PC-9 (cell line): ENCODE measurements at places on chromosomes 1 and 21. TPM values are rescaled to one million over a fixed set of nuclear protein-coding genes. Genes with fewer than 3 reads are reported as not detected.

DNA sequence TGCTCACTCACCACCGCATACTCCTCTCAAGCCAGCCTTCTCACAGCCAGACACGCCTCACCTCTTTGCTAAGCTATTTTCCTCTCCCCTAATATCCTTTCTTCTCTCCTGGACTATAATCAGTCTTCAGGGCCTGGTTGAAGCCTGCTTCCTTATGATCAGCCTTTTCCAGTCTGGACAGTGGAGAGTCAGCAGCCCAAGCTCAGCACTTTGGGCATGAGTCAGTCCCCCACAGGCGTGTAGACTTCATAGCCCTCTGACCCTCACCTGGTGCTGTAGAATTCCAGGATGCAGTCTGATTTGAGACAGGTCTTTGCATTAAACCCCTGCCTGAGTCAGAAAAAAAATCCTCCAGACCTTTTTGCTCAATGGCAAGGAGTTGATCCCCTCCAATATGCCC lies 2.5 kb downstream of the HPCAL4 start:
- no peak overlapping the region for H3K27ac ChIP-seq
- peaks cover 3% of the 10 kb centered on the region; the same call in 1 of the 2 replicates for H3K27me3 ChIP-seq
- no peak overlapping the region for H3K4me3 ChIP-seq
- peaks cover 15% of the 10 kb centered on the region for H3K4me1 ChIP-seq
- no peaks in the 10 kb centered on the region for H3K36me3 ChIP-seq

The NOS1AP gene
- 9.2 and 9.9 TPM in 2 replicates for total RNA-seq

- no peaks in the 10 kb centered on the region for H3K36me3 ChIP-seq
- H3K4me3 ChIP-seq = no peak overlapping the region
- no peak for DNase-seq
These were observed 12.6 kb downstream of the ZYG11B start for GRCh38 chr1:52738893-52739292.

GRCh38 chr1:203536575-203536974 lies 42.6 kb downstream of the OPTC start:
- peak overlapping the region; percentile 93 for H3K27ac ChIP-seq
- H3K4me1 ChIP-seq = peaks cover 69% of the 10 kb centered on the region
- H3K27me3 ChIP-seq = no peaks in the 10 kb centered on the region
- no peaks in the 10 kb centered on the region for H3K36me3 ChIP-seq
- peak overlapping the region; percentile 17; the same call in 1 of the 2 replicates for H3K4me3 ChIP-seq

DNA sequence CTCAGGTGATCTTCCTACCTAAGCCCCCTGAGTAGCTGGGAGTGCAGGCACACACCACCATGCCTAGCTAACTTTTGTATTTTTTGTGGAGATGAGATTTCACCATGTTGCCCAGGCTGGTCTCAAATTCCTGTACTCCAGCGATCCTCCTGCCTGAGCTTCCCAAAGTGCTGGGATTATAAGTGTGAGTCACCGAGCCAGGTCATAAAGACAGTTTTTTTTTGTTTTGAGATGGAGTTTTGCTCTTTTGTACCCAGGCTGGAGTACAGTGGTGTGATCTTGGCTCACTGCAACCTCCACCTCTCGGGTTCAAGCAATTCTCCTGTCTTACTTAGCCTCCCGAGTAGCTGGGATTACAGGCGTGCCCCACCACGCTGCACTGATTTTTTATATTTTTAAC lies 42.1 kb downstream of the KIF1B start:
- no peaks in the 10 kb centered on the region for H3K27me3 ChIP-seq
- H3K4me1 ChIP-seq = no peaks in the 10 kb centered on the region
- no peak for DNase-seq
- no peak overlapping the region for H3K27ac ChIP-seq

- no peak for DNase-seq
- H3K36me3 ChIP-seq = no peaks in the 10 kb centered on the region
- H3K27me3 ChIP-seq = no peaks in the 10 kb centered on the region
- no peak overlapping the region for H3K4me3 ChIP-seq
- H3K4me1 ChIP-seq = peaks cover 14% of the 10 kb centered on the region
- H3K27ac ChIP-seq = no peak overlapping the region
These were observed 35.8 kb upstream of the TDRD10 start for GRCh38 chr1:154466206-154466605.

The MMP23B gene
- total RNA-seq = 4.6 and 4.9 TPM in 2 replicates

- H3K36me3 ChIP-seq = peaks cover 3% of the 10 kb centered on the region; the same call in 1 of the 2 replicates
- no peak overlapping the region for H3K27ac ChIP-seq
- H3K4me3 ChIP-seq = no peak overlapping the region
- no peaks in the 10 kb centered on the region for H3K27me3 ChIP-seq
- no peaks in the 10 kb centered on the region for H3K4me1 ChIP-seq
These were observed 1.7 kb upstream of the TMEM240 start for GRCh38 chr1:1541956-1542765.

The UBE2U gene
- not detected in 2 replicates for total RNA-seq

The TMEM200B gene
- total RNA-seq = 1.1 and 1.2 TPM in 2 replicates

DNA sequence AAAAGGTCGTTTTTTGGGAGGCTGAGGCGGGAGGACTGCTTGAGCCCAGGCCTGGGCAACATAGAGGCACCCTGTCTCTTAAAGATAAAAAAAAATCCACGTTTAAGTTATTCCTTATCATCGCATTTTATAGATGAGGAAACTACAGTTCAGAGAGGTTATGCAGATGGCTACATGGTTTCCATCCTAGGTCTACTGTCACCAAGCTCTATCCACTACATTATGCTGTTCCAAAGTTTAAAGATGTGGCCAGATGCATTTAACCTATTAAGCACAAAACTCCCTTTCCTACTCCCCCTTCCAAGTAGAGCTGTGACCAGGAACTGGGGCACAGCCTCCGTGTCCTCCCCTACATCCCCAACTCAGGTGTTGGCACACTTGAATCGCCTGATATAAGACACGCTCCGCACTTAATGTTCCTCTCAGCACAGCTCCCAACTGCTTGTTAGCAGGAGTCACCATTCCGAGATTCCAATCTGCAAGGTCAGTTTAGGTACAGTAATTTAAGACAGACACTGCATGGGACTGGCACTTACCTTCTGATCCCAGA lies 1.3 kb downstream of the TAF5L start:
- no peak for DNase-seq
- H3K4me1 ChIP-seq = peaks cover 22% of the 10 kb centered on the region
- H3K27ac ChIP-seq = peak overlapping the region; percentile 17; the same call in 1 of the 2 replicates

The GJB5 gene
- total RNA-seq = 18.1 and 20.0 TPM in 2 replicates

GRCh38 chr1:53073287-53073686 lies 11.3 kb downstream of the PODN start:
- H3K4me3 ChIP-seq = no peak overlapping the region
- no peaks in the 10 kb centered on the region for H3K4me1 ChIP-seq
- no peaks in the 10 kb centered on the region for H3K36me3 ChIP-seq
- no peak overlapping the region for H3K27ac ChIP-seq
- no peaks in the 10 kb centered on the region for H3K27me3 ChIP-seq

The SYT2 gene
- total RNA-seq = 0.07 TPM in 1 of 2 replicates, not detected in the other

- no peaks in the 10 kb centered on the region for H3K36me3 ChIP-seq
- H3K27ac ChIP-seq = no peak overlapping the region
- H3K4me3 ChIP-seq = no peak overlapping the region
- DNase-seq = no peak
These were observed 485.9 kb downstream of the OMA1 start for GRCh38 chr1:58060559-58061170.

DNA sequence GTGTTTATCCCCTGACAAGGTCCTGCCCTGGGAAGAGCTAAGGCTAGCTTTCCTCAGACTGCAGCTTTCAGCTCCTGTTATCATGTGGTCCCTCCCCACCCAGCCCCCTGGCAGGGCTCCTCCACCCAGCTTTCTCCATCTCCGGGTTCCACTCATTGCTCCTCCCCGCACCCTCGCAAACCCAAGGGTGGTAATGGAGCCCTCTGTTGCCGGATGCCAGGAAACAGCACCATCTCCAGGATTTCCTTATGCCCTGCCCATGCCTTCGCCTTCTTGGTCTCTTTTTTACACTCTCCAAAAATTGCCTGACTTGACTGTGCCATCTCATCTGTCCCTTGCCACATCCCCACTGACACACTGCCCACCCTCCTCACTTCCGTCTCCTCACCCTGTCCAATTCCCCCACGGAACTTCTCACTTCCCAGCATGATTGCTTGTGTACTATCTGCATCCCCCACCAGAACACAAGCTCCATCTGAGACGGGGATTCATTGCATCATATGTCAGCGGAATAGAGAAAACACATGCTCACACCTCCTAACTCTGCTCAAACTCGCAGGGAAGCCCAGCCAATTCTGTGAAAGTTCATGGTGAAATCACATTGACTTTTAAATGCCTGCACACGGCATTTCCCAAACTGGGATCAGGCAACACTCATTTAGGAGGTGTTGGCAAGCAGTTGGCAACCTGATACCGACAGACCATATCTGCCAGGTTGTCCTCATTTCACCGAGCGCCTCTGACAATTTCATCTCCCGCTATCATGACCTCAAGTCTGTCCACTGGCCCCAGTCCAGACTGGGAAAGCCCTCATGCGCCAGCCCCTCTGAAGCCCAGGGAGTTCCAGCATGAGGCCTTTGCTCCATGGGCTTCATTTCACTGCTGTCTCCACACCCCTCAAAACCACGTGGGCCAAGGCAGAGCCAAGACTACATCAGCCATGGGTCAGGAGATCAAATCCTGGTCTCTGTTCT lies 201.1 kb downstream of the MATN1 start:
- no peak overlapping the region for H3K4me3 ChIP-seq
- H3K4me1 ChIP-seq = peaks cover 23% of the 10 kb centered on the region
- DNase-seq = no peak
- no peaks in the 10 kb centered on the region for H3K36me3 ChIP-seq
